Right cardiac atrium (tissue), 5 donors: ENCODE measurements at places on chromosomes 12 and 14.

- DNase-seq: no peak
Observed at GRCh38 chr12:123129621-123130020, 21.3 kb downstream of the PITPNM2 start.

DNA sequence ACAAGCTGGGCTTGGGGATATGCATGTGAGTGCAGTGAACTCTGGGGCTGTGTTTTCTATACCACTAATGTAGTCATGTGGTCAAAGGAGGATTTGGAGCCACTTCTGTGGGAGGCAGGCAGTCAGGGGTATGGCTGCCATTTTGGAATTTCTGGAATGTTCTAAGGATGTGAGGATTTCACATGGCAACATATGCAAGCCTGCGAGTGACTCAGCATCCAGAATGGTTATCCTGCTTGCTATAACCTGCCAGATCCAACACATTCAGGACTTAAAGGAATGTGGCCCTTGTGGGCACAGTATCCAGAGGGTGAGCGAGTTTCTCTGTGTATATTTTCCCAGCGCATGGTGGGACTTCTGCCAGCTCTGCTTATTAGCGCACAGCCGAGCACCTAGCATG lies 249.2 kb upstream of the PWP1 start:
- no peak for DNase-seq

GRCh38 chr12:44000309-44000952 lies 164.6 kb downstream of the TMEM117 start:
- no peak for DNase-seq

DNA sequence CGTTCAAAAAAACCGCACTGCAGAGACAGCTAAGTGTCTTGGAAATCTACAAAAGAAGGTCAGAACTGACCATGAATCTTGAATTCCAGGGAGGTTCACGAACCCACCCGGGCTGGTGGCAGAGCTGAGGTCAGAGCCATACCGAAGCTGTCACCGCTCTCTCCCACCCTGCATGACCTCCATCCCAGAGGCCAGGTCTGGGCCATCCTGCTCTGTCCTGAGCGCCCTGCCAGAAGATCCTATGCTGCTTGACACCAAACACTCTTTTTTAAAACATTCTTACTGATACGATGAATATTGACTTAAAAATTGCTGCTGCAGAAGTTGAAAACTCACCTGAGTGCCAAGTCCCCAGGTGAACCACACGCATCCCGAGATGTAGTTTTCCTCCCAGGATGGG lies 329.1 kb upstream of the FKBP4 start:
- DNase-seq: no peak

GRCh38 chr12:53233671-53234121 lies 1.7 kb upstream of the RARG start:
- peak; percentile 82 for DNase-seq

GRCh38 chr12:94092516-94093241 lies 55.7 kb upstream of the PLXNC1 start:
- peak; percentile 63 for DNase-seq

- DNase-seq: no peak
Observed at GRCh38 chr12:62774794-62775193, 160.2 kb downstream of the PPM1H start.

DNA sequence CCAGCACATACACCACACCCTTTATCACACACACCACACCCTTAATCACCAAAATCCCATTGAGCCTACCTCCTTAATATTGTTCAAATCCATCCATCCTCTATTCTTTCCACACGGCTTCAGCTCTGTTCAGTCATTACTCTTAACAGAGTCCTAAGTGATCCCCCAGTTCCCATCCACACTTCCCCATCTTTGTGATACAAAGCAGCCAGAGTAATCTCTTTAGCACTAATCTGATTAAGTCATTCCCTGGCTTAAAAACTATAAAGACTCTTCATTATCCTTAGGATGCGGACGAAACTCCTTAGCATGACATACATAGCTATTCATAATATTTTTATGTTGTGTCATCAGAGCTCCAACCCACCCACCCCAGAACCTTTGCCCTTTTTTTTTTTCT lies 14.7 kb upstream of the MFAP5 start:
- DNase-seq: no peak

GRCh38 chr12:108531929-108532848 lies 17.1 kb downstream of the FICD start:
- DNase-seq: no peak

GRCh38 chr12:26226122-26226521 lies 30.7 kb downstream of the SSPN start:
- no peak for DNase-seq

DNA sequence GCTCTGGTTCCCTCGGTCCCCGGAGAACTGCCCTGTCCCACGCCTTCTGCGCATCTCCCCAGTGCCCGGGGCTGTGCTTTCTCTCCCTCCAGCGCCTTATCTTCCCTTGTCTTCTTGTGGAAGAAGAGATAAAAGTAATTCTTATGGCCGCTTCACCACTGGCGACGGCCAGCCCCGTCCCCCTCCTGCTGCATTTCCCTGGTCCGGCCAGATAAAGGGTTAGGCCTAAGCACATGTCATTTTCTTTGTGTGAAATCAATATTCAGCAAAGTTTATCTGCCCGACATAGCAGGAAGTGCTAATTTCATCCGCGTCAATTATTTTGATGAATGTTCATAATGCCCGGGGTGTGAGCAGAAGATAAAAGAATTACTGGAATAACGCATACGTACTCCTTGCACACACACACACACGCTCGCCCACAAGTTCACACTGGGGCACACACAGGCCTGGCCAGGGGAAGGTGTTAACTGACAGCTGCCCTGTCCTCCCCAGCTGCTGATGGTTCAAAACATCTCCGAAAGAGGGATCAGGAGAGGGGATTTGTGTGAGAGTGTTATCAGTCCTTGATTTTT lies 177.7 kb upstream of the LHX5 start:
- DNase-seq: no peak

DNA sequence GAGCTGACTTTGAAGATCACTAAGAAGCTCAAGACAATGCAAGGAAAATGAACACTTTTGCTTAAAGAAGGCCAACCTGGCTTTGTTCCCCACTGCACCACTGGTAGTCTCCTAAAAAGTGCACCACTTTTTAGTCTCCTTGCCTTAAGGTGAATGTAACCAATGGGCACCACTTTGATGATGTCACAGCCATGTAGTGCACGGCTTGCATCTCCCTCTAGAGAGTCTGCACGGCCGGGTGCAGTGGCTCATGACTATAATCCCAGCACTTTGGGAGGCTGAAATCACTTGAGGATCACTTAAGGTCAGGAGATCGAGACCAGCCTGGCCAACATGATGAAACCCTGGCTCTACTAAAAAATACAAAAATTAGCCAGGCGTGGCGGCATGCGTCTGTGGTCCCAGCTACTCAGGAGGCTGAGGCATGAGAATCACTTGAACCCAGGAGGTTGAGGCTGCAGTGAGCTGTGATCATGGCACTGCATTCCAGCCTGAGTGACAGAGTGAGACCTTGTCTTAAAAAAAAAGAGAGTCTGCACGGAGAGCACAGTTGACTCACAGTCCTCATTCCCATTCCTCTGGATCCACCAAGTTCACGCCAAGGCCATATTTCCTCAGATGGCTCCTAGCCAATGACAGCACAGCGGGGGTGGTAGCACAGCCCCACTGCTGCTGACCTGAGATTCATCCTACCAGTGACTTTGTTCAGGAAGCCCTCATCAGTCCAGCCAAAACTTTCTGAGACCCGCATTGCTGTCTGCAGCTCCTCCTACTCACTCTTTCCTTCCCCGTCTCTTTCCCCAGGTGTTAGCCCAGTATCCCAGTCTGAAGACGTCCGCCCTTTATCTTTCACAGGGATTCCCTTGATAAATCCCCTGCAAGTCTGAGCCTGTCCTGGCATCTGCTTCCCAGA lies 16.5 kb upstream of the IFT81 start:
- no peak for DNase-seq

DNA sequence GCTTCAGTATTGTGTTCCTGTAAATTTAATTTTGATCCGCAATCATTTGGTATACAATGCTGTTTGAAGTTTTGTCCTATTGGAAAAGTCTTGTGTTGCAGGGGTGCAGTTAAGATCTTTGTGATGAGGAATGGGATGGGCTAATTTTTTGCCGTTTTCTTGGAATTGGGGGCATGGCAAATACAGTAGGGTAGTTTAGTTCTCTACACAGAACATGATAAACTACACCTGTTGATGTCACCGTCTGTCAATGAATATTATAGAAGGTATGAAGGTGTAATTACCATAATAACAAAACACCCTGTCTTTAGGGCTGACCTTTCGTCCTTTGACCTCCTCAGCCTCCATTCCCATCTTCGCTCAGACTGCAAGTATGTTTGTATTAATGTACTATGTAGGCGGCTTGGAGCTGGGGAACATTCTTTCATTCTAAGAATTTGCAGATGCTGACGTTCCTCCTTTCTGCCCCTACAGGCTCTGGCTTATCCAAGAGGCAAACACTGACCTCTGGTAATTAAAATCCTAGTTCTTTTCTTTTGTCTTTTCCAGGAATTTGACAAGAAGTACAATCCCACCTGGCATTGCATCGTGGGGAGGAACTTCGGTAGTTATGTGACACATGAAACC lies 1.7 kb downstream of the DYNLL1 start:
- DNase-seq: no peak

GRCh38 chr14:68442828-68443629 lies 349.8 kb downstream of the ZFP36L1 start:
- DNase-seq: no peak

GRCh38 chr12:92434607-92435025 lies 268.2 kb upstream of the PLEKHG7 start:
- no peak for DNase-seq

- DNase-seq: no peak
Observed at GRCh38 chr12:11922361-11922760, 148.4 kb upstream of the BCL2L14 start.

- DNase-seq: no peak
Observed at GRCh38 chr12:32146074-32146873, 39.6 kb downstream of the BICD1 start.

- no peak for DNase-seq
Observed at GRCh38 chr14:56342494-56342942, 224.3 kb downstream of the PELI2 start.

DNA sequence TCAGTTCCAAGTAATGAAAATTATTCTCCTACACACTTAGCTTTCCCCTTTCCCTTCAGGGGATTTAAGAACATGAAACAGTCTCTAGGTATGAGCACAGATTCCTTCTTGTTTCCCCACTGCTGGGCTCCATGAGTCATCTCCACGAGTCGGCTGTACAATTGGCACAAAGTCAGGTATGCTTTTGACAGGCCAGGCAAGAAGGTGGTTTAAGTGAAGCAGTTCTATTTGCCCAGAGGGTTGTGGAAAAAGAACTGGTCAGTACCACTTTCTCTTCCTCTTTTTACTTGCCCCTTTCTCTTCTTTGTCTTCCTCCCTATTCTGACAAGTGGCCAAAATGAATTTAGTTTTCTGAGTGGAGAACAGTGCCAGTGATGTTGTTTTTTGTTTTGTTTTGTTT lies 16.3 kb downstream of the DYNC1H1 start:
- DNase-seq: no peak

GRCh38 chr12:92871116-92871515 lies 58.0 kb downstream of the EEA1 start:
- DNase-seq: no peak

GRCh38 chr14:91405241-91405721 lies 12.3 kb downstream of the CCDC88C start:
- no peak for DNase-seq

- DNase-seq: no peak
Observed at GRCh38 chr12:91256411-91256810, 73.8 kb upstream of the DCN start.

DNA sequence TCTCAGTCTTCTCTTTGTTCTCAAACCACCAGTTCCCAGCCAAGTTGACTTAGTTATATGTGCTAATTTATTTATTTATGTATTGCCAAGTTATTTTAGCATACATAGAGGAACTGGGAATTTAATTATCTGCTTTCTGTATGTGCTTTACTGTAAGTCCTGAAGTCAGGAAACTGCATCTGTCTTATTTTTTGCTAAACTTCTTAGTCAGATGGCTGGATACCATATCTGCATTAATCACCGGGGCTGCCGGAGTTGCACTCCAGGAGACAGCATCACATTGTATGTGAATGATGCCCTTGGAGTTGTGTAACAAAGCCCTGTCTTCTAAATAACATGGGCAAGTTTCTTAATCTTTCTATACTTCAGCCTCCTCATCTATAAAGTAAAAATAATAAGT lies 96.2 kb downstream of the MON2 start:
- no peak for DNase-seq

GRCh38 chr12:13374793-13375192 lies 178.3 kb downstream of the EMP1 start:
- DNase-seq: peak; percentile 17

DNA sequence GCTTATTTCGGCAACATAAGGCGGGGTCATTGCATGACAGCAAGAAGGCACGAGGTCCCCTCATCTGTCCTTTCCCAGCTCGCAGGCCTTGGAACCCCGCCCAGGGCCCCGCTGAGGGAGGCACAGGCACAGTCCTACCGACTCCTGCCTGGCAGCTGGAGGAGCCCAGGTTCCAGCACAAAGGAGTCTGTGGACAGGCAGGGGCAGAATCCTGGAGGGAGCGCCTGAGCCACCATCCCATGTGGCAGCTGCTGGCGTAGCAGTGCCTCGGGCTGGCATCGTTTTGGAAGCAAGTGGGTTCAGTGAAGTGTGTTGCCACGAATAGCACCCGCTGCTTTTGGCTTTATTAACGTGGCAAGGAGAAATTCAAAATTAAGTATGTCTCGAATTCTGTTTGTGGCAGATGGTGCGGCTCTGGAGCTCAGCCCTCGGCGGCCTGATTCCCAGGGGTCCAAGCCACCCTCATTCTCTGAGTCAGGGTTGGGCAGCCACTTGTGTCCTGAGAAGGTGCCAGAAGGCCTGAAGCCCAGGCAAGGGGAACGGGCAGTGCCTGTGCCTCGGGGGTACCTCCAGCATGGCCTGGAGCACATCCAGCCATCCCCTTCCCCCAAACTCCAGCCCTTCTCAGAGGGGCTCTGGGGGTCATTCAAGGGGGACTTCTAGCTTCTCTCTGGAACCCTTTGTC lies 35.9 kb downstream of the SLC8B1 start:
- DNase-seq: peak; percentile 88

DNA sequence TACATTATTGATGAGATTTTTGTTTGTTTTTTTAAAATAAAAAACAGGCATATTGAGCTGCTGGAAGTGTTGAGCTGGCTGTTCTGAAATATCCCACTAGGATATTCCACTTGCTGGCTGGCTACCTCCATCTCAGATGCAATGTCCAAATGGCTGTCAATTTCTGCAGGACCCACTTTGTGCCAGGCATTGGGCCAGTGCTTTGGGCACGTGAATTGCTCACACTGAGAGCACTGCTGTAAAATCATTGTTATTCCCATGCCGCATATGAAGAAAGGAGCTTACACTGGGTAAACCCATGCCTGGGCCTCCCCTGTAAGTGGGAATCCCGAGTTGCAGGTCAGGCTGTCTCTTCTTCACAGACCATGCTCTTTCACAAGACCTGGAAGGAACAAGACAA lies 56.7 kb downstream of the RGS6 start:
- no peak for DNase-seq
